Skeletal muscle cell (primary cell): ENCODE measurements at places on chromosomes 1 and 21.

DNA sequence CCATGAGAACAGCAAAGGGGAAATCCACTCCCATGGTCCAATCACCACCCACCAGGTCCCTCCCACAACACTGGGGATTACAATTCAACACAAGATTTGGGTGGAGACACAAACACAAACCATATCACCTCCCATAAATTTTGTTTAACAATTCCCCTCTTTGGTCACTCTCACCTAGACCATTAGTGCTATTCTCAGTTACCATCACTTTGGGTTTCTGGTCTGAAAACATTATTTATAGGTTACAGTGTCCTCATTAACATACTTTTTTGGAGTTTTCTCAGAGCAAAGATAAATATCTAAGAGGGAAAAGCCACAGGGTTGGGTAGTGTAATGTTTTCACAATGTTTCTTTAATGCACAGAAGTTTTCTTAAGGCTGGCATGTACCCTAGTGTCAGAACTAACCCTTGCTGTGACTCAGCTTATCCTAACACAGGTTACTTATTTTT, 47.7 kb upstream of the DNAH14 start:
- DNase-seq, result no peak

- DNase-seq, result no peak
Observed at GRCh38 chr1:94907136-94907535, 19.8 kb downstream of the CNN3 start.

DNA sequence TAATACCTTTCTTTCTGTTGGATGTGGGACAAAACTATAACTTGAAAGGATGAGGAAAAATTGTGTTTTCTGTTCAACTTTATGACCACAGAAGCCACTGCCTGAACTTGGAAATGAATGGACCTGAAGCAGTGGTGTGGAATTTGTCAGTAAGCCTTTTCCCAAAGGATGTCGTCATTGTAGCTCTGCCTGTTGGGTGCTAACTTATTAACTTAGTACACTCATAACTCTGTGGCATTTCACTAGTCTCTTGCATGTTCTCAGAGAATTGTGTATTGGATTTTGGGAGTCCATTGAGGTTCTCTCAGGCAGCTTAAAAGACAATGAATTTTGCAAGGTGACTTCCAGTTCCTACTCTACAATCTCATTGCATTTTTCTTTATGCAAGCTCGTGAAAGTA, 49.6 kb downstream of the KCNK2 start:
- no peak for DNase-seq

- peak; percentile 34 for DNase-seq
Observed at GRCh38 chr1:64033667-64034220, 169.7 kb upstream of the UBE2U start.

- no peak for DNase-seq
Observed at GRCh38 chr1:35592991-35593769, 20.1 kb downstream of the TFAP2E start.

DNA sequence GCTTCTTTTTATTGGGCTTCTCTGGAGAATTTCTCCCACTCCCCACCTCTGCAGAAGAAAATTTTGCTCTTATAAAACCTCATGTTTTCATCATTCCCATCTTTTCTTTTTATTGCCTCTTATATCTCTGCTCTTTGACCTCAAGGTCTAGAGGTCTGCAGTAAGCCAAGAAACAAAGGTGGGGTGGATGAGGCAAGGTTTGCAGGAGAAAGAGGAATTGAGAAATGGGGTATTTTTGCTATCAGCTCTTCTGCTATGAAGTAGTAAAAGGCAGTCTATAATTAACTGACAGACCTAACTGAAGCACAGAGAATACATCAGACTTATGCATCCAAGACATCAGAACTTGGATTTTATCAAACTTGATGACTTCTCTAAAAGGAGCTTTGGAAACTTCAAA, 22.9 kb downstream of the SYT11 start:
- DNase-seq, result no peak

GRCh38 chr1:193677874-193678273, 491.5 kb upstream of the B3GALT2 start:
- no peak for DNase-seq

GRCh38 chr1:110159168-110159567, 8.9 kb downstream of the SLC6A17 start:
- no peak for DNase-seq

DNA sequence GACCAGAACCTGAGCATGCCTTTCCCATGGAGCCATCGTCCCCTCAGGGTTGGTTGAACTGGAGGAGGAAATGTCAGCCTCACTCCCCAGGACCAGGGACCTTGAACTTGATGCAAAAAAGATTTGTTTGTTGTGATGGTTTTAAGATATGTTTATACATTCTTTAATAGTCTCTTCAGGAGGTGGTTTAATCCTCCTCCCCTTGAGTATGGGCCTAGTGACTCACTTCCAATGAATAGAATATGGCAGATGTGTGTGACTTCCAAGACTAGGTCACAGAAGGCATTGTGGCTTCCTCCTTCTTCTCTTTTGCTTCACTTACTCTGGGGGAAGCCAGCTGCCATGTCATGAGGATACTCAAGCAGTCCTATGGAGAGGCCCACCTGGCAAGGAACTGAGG, 81.7 kb upstream of the WNT4 start:
- no peak for DNase-seq

DNA sequence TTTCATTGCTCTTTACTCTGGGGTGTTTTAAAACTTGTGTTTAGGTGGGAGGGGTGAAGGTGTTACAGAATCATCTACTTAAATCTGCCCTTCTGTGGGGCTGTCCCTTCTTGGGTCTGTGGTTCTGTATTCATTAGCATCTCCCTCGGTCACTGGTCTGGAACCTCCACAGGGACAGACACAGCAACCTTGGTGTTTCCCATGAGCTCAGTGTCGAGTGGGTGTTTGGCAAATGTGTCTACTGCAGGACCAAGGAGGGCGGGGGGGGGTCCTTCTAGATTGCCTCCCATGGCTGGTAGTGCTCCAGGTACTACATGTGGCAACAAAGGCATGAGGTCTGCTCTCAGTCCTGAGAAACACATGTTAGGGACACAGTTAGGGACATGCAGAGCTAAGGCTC, 273.4 kb downstream of the PCP4 start:
- DNase-seq, result no peak

- no peak for DNase-seq
Observed at GRCh38 chr21:36909423-36909822, 57.0 kb downstream of the HLCS start.
